Astrocyte of the hippocampus (primary cell): ENCODE measurements at places on chromosomes 16 and 17.

DNA sequence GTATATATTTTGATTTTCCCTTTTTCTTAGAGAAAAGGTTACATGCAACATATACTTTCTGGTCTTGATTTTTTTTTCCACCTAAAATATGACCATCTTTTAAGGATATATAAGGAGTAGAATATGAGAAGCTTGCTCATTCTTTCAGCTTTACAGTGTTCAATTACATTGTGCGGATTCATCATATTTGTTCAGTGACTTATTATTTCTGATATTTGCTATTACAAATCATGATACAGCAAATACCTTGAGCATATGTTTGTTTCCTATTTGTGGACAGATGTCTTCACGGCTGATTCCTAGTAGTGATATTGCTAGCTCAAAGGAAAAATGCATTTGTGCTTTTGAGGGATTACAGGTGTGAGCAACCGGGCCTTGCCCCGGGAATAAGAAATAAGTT lies 18.1 kb downstream of the KATNIP start:
- DNase-seq: no peak

GRCh38 chr16:66728117-66728787 lies 23.2 kb downstream of the DYNC1LI2 start:
- DNase-seq: peak; percentile 75

DNA sequence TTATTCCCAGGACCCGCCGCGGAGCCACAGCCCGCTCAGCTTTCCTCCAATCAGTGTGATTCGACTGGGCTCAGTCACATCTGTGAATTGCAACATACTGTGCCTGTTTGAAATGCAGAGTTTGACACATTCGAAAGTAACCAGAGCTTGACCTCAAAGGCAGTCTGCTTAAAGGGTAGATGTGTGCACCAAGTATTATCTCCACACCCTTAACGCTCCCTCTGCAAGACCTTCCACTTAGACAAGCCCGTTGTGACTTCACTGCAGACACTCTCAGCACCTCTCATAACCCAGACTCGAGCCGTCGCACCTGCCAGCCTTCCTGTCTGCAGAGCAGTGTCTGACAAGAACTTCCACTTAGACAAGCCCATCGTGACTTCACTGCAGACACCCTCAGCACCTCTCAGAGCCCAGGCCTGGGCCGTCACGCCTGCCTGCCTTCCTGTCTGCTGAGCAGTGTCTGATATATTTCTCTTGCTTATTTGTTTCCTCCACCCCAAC lies 3.7 kb downstream of the KLHDC4 start:
- no peak for DNase-seq

- no peak for DNase-seq
Measured at GRCh38 chr17:78247304-78247703, 15.9 kb downstream of the TMEM235 start.

DNA sequence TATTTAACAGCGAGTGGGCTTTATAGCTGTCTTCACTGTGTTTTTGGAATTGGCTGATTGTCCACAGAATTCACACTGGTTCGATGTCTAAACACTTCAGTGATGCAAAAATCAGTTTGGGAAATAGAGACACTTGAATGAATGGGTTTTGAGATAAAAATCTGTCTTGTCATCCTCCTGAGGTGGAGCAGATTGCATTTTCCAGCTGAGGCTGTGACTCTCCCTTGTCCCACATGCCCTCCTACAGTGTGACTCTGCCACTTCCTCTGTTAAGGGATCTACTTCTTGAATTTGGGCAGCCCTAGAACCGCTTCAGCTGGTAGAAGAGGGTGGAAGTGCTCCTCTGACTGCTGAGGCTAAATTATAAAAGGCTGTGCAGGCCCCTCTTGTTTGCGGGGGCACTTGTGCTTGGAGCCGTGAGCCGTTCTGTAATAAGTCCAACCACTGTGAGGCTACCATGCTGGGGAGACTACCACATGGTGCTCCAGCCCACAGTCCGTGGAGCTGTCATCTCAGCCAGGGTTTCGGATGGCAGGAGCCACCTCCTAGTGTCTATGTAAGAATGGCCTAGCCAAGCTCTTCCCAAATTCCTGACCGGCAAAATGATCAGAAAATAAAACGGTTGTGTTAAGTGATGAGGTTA lies 175.9 kb downstream of the SPECC1 start:
- no peak for DNase-seq

- peak; percentile 51 for DNase-seq
Measured at GRCh38 chr17:77280304-77281121, 139.7 kb downstream of the SEC14L1 start.

DNA sequence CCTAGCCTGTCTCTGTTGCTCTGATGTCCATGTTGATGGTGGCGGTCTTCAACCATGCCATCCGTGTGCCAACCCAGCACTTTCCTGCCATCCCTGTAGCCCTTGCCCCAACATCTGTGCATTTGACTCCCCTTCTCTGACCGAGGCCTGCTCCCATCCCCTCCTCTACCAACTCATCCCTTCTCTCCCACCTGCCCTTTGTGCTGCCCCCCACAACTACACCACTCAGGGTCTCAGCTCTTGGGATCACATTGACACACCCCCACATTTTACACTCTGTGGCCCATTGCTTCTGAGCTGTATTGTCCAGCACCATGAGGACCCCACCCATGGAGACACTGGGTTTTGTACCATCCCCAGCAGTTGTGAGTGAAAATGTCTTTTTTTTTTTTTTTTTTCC lies 11.6 kb downstream of the HS3ST3B1 start:
- no peak for DNase-seq

DNA sequence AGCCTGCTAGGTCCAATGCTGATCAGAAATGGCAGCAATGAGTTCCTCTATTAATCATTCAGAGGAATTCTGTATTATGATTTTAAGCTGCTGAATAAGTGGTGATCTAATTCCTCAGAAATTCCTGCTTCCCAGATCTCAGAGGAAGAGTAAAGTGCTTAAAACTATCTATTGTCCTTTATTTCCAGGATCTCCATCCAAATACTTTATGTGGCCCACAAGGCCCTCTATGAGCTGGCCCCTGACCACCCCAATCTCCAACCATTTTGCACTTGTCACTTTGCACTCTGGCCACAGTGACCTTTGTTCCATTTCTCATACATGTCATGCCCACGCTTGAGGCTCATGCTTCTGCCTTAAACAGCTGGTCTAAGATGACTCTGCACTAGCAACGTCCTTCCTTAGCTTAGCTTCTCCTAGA lies 93.7 kb downstream of the CA10 start:
- DNase-seq: peak; percentile 7

DNA sequence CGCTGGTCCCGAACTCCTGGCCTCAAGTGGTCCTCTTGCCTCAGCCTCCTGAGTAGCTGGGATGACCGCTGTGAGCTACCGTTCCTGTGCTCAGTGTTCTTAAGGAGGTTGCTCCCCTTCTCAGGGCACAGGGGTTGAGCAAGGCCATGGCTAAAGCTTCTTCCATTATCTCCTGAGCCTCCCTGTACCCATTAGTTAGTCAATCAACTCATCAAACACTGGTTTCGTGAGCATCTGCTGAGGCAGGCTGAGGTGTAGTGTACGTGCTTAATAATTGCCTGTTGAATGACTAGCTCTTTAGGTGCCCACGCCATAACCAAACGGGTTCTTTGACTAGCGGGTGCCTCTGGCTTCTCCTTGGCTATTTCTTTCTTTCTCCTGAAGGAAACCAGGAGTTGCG lies 11.7 kb downstream of the SGCA start:
- DNase-seq: no peak

DNA sequence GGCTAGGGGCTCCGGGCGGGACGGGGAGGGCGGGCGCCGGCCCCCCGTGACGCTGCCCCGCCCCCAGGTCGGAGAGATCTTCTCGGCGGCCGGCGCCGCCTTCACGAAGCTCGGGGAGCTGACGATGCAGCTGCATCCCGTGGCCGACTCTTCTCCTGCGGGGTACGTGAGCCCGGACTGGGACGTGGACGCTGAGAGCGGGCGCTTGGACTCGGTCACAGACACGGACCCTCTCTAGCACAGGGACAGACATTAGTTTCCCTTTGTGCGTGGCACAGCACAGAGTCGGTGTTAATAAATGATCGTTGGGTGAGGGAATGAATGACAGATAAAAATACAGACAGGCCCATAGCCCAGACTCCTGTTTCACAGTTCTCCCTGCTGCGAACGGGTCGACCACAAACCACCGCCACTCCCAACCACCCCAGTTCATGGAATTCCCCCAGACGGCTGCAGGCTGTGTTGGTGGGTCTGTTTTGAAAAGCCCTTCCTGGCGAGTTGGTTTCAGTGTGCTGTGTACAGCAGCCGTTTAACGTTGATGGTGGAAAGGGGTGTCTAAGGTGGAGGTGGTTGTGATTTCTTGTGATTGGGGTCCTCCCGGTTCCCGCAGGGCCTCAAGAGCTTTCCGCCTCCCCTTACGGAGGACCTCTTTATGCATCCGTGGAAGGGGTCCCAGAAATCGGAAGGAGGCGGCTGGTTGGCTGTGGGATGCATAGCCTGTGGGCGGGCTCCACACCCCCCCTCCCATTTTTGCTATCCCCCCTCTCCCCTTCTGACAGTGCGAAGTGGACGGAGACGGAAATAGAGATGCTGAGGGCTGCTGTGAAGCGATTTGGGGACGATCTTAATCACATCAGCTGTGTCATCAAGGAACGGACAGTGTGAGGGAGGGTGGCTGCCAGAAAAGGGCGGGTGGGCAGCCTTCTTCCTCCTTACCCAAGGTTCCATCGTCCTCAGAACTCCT lies 2.9 kb downstream of the RNASEK start:
- DNase-seq: peak; percentile 86

GRCh38 chr16:371515-372301 lies 1.4 kb upstream of the MRPL28 start:
- no peak for DNase-seq

DNA sequence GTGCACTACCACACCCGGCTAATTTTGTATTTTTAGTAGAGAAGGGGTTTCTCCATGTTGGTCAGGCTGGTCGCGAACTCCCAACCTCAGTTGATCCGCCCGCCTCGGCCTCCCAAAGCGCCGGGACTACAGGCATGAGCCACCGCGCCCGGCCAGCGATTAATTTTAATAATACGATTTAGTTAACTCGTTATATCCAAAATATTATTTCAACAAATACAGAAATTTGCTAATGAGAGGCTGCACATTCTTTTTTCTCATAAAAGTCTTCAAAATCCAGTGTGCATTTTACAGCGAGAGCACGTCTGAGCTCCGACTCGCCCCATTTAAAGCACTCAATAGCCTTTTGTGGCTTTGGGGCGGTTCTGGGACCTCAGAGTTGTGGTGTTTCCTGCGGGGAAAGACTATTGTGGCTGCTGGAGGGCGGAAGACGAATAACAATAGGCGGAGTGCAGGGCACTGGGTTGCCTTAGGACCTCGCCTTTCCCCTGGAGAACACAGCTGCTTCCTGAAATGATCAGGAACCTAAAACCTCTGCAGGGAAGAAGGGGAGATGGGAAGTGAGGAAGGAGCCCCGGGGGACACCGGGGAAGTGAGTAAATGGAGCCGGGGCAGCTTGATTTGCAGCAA lies 2.9 kb upstream of the ZSCAN10 start:
- DNase-seq: peak; percentile 20

DNA sequence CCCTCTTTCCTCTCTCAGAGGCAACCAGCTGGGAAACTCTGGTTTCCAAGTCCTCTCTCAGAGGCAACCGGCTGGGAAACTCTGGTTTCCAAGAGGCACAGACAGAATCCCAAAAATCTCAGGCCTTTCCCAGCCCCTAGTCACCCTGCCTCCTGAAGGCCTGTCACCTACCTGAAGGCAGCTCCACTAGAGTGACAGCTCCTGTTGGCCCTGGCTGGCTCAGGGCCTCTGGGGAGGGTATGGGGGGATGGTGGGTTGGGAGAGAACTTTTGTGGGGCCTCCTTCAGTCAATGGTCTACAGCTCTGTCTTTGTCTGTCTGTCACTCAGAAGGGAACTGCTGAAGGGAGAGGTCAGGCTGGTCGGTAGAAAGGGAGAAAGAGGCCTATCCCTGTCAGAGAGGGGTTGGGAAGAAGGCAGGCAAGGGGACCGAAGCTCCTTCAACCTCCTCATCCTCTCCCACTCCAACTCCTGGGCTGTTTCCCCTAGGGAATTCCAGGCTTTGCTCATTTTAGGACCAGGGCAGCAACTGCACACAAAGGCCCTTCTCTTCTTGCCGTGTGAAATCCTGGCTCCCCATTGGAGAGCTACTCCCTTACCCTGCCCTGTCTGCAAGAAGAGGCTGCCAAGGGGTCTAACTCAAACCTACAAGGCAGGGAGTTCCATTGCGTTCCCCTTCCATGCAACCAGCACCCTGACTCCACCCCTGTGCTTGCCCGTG lies 23.6 kb downstream of the COPZ2 start:
- no peak for DNase-seq

GRCh38 chr17:13197586-13197985 lies 179.8 kb upstream of the ELAC2 start:
- no peak for DNase-seq

DNA sequence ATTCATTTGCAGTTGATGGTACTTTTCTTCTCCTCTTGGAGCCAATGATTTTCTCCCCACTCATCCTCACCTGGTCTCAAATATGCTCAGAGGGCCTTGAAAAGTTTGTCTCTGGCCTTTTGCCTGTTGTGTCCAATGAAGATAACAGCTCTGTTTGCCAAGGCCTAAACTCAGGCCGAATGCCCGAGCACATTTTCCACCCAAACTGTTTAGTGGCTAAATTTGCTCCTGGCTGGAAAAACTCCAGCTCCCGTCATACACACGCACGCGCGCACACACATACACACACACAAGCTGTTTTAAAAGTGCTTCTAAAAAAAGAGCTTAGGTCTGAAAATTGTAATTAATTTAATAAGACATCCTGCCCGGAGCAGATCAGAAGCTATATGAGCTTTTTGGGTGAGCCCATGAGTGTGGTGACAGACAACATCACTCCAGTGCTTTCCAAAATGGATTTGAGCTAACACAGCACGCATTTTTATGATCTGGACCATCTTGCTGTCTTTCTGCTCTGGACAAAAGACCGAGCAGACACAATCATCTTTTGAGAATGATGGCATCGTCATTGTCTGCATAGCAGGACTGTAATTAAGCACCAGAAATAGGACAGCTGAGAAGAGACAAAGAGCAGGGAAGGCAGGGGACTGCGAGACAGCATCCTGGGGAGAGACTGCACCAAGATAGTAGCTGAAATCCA lies 48.9 kb downstream of the IRX6 start:
- DNase-seq: no peak

GRCh38 chr17:31593806-31594205 lies 202.3 kb downstream of the RAB11FIP4 start:
- DNase-seq: peak; percentile 46

- peak; percentile 20 for DNase-seq
Measured at GRCh38 chr17:8556074-8556473, 74.5 kb downstream of the MYH10 start.

- DNase-seq: no peak
Measured at GRCh38 chr17:14202388-14203166, 34.1 kb downstream of the CDRT15 start.

DNA sequence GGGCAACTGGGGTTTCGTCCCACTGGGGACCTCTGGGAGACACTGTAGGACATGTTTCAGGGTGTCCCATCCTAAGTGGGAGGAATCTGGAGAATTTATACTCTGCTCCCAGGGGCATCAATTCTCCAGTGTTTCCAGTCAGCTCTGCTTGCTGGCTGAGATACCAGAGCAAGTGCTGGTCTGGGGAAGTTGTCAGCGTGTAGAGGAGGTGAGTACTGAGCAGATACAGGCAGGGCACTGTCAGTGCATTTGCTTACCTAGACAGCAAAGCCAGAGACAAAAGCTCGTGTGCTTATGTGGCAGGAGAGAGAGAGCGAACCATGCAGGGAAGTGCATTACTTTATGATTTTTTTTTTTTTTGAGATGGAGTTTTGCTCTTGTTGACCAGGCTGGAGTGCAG lies 20.2 kb upstream of the TOX3 start:
- DNase-seq: no peak
